ENCODE measurements at places on chromosomes 5 and 9. TPM values are rescaled to one million over a fixed set of nuclear protein-coding genes. Genes with fewer than 3 reads are reported as not detected.

The PCA3 gene
- not detected for total RNA-seq

The TMEFF1 gene
- not detected for total RNA-seq

The IFNE gene
- not detected for total RNA-seq

The ECSCR gene
- 0.45 TPM for total RNA-seq

The FIBCD1 gene
- total RNA-seq = not detected

The NTRK2 gene
- 1.8 TPM for total RNA-seq

DNA sequence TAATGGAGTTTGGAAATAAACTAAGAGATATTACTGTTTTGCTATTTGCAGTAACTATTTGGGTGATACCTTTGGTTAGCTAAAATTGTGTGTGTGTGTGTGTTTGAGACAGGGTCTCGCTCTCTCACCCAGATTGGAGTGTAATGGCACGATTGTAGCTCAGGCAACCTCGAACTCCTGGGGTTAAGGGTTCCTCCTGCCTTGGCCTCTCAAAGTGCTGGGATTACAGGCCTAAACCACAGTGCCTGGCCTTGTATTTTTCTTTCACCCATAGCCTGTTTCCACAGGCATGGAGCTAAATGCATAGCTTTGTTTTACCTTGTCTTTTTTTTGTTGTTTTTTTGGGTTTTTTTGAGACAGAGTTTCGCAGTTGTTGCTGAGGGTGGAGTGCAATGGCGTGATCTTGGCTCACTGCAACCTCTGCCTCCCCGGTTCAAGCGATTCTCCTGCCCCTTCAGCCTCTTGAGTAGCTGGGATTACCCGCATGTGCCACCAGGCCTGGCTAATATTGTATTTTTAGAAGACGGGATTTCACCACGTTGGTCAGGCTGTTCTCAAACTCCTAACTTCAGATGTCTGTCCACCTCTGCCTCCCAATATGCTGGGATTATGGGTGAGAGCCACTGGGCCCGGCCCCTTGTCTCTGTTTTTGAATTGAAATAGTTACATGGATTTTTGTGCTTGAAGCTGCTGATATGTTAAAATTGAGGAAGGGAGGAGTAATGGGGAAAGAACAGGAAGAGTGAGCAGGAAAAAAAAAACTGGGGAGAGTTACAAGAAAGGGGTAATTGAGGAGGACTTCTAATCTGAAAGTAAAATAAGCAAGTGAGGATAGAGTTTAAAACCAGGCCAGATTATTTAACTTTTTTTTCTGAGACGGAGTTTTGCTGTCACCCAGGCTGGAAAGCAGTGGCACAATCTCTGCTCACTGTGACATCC, 5.7 kb downstream of the GPBP1 start:
- H3K36me3 ChIP-seq = peaks cover 74% of the 10 kb centered on the region
- peak overlapping the region; percentile 85 for H3K27ac ChIP-seq
- no peaks in the 10 kb centered on the region for H3K27me3 ChIP-seq
- no peak for DNase-seq

DNA sequence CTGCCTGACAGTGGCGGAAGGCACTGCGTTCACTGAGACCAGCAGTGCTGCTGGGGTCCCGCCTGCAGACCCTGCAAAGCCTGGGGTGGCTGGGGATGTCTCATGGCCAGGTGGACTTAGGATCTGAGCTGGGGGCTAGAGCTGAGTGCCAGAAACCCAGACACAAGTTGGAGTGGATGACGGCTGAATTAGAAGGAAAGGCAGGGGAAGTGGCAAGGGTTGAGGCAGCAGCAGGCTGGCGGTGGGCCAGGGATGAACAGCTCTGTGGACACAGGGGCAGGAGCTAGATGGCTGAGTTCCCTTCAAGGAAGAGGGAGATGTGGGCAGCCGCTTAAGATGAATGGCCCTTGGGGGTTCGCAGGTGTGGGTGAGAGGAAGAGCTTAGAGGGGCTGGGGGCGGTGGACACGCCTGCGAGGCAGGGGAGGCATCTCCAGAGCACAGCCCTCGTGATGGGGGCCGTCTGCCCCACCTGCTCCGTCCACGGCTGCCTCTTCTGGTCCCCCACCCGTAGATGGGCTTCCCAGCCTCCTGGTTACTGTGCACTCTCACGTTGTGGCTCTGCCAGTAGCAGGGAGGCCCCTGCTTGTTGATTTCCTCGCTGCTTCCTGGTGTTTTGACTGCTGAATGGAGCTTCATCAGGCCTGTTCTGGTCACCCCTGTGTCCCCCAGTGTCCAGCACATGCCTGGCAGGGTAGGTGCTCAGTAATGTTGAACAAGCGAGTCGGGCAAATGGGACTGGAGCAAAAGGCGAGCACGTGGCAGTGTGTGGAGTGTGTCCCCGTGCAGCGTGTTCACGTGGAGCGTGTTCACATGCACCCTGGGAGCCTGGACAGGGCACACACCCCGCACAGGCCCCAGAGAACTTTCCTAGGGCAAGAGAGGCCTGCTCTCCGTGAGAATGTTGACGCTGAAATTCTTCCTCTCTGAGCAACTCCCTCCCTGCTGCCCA, 168.2 kb downstream of the CACNA1B start:
- no peaks in the 10 kb centered on the region for H3K4me1 ChIP-seq
- H3K4me3 ChIP-seq = no peak overlapping the region
- peak; percentile 3 for DNase-seq
- no peaks in the 10 kb centered on the region for H3K27me3 ChIP-seq
- H3K36me3 ChIP-seq = no peaks in the 10 kb centered on the region

- H3K27me3 ChIP-seq = peaks cover 89% of the 10 kb centered on the region
- H3K4me1 ChIP-seq = peaks cover 16% of the 10 kb centered on the region
- H3K36me3 ChIP-seq = peaks cover 3% of the 10 kb centered on the region
- H3K4me3 ChIP-seq = peak overlapping the region; percentile 80
- H3K27ac ChIP-seq = peak overlapping the region; percentile 65
- DNase-seq = no peak
Measured at GRCh38 chr5:135543485-135544304, 7.9 kb upstream of the NEUROG1 start.

GRCh38 chr9:1916655-1917054, 98.5 kb upstream of the SMARCA2 start:
- H3K36me3 ChIP-seq = no peaks in the 10 kb centered on the region
- H3K27ac ChIP-seq = no peak overlapping the region
- peaks cover 16% of the 10 kb centered on the region for H3K27me3 ChIP-seq

DNA sequence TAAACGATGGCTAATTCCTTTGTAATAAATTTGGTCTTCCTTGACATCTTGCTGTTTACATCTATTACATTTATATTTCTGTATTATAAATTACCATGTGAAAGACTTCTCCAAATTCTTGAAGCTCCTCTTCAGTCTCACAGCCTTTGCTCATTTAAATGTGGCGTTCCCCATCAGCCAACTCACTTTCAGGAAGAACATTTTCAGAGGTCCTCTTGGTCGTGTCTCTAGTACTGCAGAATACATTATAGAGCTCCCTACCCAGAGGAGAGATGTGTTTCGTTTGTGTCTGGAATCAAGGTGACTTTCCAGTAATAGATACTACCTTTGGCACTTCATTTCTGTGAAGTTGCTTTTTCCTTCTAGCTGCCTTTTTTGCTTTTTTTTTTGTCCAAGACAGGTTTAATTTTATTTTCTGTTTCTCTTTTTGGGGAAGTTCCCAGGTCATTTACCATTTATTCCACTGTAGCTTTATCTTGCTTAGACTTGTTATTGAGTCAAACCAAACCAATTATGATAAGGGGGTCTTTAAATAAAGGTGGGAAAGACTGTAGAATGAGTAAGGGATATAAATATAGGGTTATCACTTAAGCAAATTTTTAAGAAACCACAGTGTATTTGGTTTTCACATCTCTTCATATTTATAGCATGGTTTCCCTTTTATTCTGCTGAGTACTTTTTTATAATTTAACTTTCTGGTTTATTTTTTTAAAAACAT, 12.8 kb downstream of the UBE2B start:
- H3K36me3 ChIP-seq = peaks cover 52% of the 10 kb centered on the region
- no peaks in the 10 kb centered on the region for H3K27me3 ChIP-seq
- H3K4me1 ChIP-seq = peaks cover 26% of the 10 kb centered on the region
- H3K27ac ChIP-seq = peak overlapping the region; percentile 48
- DNase-seq = no peak

DNA sequence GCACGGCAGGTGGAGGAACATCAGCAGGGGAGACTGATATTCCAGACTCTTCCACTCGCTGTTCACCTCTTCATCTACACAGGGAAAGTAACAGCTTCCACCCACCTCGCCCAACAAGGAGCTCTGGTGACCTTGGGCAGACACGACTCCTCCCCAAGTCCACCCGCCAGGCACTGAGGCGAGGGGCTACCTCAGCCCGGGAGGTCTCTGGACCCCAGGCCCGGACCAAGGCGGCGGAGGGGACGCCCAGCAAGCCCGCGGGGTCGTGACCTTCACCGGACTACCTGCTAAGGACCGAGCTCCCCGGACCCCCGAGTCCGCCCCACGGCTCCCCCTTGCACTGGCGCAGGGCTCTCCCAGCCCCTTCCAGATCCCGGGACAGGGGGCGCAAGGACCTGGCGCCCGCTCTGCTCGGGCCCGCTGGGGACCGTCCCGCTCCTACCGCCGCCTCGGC, 70.2 kb upstream of the LPCAT1 start:
- H3K4me1 ChIP-seq = peaks cover 1% of the 10 kb centered on the region
- no peak for DNase-seq
- H3K36me3 ChIP-seq = no peaks in the 10 kb centered on the region

- no peaks in the 10 kb centered on the region for H3K4me1 ChIP-seq
- H3K4me3 ChIP-seq = no peak overlapping the region
- H3K27ac ChIP-seq = no peak overlapping the region
Measured at GRCh38 chr5:125083981-125084380, 337.5 kb upstream of the ZNF608 start.

GRCh38 chr9:974996-975739, 1.3 kb upstream of the DMRT3 start:
- peaks cover 3% of the 10 kb centered on the region for H3K4me1 ChIP-seq
- no peak for DNase-seq
- peaks cover 3% of the 10 kb centered on the region for H3K36me3 ChIP-seq
- H3K4me3 ChIP-seq = no peak overlapping the region

DNA sequence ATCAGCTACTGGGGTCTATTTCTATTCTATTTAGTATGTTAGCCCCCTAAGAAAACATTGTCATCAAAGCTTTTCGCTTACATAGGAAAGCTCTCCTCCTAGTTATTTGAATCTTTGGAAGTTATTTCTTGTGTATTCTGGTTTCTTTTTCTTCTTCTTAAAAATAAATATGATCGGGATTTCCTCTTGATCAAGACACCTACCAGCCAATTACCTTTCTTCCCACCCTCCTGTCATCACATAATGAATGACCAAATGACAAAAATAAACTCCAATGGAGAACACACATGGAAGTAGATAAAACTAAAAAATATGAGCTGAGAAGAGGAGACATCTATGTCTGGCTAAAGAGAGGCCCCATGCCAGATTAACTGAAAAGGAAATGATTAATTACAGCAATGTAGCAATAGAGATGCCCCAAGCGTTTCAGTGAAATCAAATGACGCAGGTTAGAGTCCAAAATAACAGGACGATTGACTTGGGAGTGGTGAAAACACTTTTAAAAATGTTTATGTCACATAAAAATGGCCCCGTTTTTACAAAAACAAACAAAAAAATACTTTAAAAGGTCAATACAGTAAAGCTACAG, 59.5 kb upstream of the PCSK1 start:
- peaks cover 11% of the 10 kb centered on the region for H3K27me3 ChIP-seq
- H3K4me1 ChIP-seq = no peaks in the 10 kb centered on the region
- H3K36me3 ChIP-seq = no peaks in the 10 kb centered on the region
- DNase-seq = no peak

DNA sequence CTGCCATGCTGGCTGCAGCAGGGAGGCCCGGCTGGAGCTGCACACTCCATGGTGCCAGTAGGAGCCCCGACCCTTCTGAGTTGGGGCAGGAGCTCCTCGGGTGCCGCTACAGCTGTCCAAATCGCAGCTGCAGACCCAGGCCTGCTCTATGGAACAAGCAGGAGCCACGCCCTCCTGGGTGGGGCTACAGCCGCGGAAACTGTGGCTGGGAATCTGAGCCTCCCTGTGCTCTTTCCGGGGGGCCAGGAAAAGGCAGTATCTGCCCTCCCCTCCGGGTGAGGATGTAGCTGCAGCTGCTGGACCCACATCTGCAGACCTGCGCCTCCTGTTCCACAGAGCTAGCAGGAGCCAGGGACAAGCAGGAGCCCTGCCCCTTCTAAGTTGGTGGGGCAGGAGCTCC, 278.9 kb upstream of the ACTBL2 start:
- no peak for DNase-seq
- no peak overlapping the region for H3K27ac ChIP-seq
- H3K36me3 ChIP-seq = no peaks in the 10 kb centered on the region
- peaks cover 2% of the 10 kb centered on the region for H3K27me3 ChIP-seq
- no peaks in the 10 kb centered on the region for H3K4me1 ChIP-seq
- H3K4me3 ChIP-seq = no peak overlapping the region

- peak overlapping the region; percentile 62 for H3K4me3 ChIP-seq
- peak; percentile 39 for DNase-seq
- H3K27ac ChIP-seq = peak overlapping the region; percentile 34
- no peaks in the 10 kb centered on the region for H3K36me3 ChIP-seq
- peaks cover 60% of the 10 kb centered on the region for H3K27me3 ChIP-seq
- peaks cover 16% of the 10 kb centered on the region for H3K4me1 ChIP-seq
Measured at GRCh38 chr9:84668196-84669012, 1.1 kb upstream of the NTRK2 start.

DNA sequence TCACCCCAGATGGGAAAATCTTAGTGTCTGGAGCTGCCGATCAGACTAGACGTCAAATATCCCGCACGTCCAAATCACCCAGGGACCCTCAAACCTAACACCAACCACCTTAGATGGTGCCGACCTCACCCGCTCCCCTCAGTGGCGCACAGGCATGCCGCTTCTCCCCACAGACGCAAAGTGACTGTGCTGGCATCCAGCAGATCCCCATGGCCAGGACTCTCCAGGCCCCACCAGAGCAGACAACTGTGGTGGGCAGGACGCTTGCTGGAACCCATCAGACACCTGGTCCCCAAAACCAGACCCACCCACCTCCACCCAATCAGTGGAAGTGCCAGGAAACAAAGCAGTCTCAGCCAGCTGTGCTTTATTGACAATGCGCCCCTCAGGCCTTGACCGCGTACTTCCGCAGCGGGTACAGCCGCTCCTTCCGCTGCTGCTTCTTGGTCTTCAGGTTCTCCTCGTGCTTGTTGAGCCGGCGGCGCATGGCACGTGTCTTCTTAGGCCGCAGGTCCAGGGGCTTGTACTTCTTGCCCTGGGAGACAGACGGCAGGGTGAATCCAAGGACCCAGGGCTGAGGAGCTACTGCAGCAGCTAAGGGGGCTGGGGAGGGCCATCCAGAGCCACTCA, 4.1 kb downstream of the RPL35 start:
- peaks cover 33% of the 10 kb centered on the region for H3K4me1 ChIP-seq
- H3K27me3 ChIP-seq = peaks cover 2% of the 10 kb centered on the region
- no peak overlapping the region for H3K27ac ChIP-seq
- DNase-seq = no peak
- H3K36me3 ChIP-seq = peaks cover 38% of the 10 kb centered on the region

DNA sequence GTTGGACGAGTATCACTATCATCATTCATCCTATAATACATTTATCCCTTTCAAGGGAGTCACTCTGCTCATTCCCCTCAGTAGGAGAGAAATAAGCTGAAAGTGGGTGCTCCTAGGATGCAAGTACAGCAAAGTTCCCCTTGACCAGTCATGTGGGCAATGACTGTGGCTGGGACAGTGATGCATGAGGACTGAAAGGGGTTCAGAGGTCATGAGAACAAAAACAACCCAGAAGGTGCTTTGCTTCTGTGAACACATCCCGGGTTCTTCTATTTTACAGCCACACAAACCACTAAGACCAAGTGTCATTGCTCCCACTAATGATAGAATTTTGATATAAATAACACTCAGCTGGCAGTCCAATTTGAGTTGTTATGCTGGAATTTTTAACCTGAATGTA, 177.8 kb upstream of the ADCY2 start:
- H3K27ac ChIP-seq = no peak overlapping the region
- no peaks in the 10 kb centered on the region for H3K27me3 ChIP-seq
- no peak overlapping the region for H3K4me3 ChIP-seq
- DNase-seq = no peak
- no peaks in the 10 kb centered on the region for H3K4me1 ChIP-seq

All from activated CD4-positive, alpha-beta T cell treated with anti-CD3 and anti-CD28 coated beads, Interleukin-2, amount 10 ng/mL, durations not matched to agents 7 days and 5 days (primary cell).